Effector memory CD4-positive, alpha-beta T cell (primary cell): ENCODE measurements at places on chromosomes 2 and 18.

DNA sequence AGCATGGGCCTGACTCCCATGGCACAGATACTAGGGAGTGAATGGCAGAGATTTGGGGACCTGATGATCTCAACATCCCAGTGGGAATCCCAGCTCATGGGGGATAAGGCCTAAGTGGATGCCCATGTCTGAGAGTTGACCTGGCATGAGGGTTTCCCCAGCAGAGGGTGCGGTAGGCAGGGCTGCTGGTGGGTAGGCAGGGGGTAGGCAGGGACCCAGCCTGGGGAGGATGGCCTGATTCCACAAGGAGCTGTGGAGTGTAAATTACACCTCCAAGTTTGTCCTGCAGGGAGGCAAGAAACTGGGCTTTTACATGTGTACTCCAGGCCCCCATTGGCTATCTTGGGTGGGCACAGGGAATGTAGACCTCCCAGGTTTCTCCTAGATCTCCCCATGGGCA lies 46.9 kb downstream of the INPP5D start:
- H3K36me3 ChIP-seq = peaks cover 3% of the 10 kb centered on the region
- no peaks in the 10 kb centered on the region for H3K27me3 ChIP-seq
- no peak overlapping the region for H3K4me3 ChIP-seq
- H3K27ac ChIP-seq = peak overlapping the region; percentile 25
- no peak for DNase-seq

DNA sequence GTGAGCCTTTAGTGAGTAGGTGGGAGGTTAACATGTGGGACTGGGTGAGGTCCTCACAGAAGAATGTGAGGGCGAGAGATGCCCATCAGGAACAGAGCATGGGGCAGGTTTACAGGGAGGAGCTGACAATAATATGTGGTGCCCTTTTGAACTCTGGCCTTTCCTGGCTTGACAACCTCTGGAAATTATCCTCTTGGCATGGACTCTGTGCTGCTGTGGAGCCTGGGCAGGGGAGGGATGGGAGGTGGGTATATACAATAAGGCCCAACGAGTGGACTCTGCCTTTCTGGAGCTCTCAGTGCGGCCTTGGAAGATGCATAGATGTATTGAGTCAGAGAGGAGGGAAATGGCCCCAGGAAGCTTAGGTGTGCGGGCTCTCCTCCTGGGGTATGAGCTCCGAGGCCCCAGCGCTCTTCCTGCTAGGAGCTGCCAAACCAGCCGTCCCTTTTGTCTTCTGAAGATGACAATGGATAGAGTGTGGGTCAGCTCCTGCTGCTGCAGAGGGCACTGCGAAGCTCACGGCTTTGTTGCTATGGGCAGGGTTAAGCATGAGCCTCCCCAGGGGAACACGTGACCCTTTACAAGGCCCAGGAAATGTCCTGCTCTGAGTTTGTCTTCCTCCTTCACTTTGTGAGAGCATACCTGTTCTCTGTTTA lies 8.7 kb upstream of the PSD4 start:
- H3K27ac ChIP-seq = no peak overlapping the region
- no peak overlapping the region for H3K4me3 ChIP-seq
- no peaks in the 10 kb centered on the region for H3K27me3 ChIP-seq
- H3K36me3 ChIP-seq = no peaks in the 10 kb centered on the region

- H3K27me3 ChIP-seq = no peaks in the 10 kb centered on the region
- no peak overlapping the region for H3K27ac ChIP-seq
- H3K36me3 ChIP-seq = no peaks in the 10 kb centered on the region
- no peak overlapping the region for H3K4me3 ChIP-seq
- no peak for DNase-seq
These were observed 11.2 kb downstream of the PMAIP1 start for GRCh38 chr18:59910967-59911366.

DNA sequence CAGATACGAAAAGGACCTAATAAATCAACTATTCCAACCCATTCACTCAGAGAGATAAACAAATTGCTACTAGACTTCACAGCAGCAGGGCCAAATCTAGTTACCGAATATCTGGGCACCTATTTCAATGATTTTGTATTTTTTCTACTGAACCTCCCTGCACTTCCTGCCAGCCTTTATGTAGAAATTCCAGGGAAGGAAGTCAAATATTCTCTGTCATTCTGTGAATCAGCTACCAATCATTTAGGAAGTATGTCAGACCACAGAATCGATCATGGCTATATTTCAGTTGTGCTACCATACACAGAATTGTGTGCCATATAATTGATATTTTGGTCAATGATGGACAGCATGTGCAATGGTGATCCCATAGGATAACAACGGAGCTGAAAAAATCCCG lies 109.6 kb upstream of the SPOPL start:
- no peaks in the 10 kb centered on the region for H3K36me3 ChIP-seq
- no peak overlapping the region for H3K27ac ChIP-seq
- no peak for DNase-seq
- no peaks in the 10 kb centered on the region for H3K27me3 ChIP-seq
- H3K4me1 ChIP-seq = no peaks in the 10 kb centered on the region
- no peak overlapping the region for H3K4me3 ChIP-seq

GRCh38 chr18:53486296-53486695 lies 738.2 kb downstream of the MBD2 start:
- no peak overlapping the region for H3K27ac ChIP-seq
- no peaks in the 10 kb centered on the region for H3K36me3 ChIP-seq
- DNase-seq = no peak
- H3K4me1 ChIP-seq = no peaks in the 10 kb centered on the region
- H3K4me3 ChIP-seq = no peak overlapping the region
- no peaks in the 10 kb centered on the region for H3K27me3 ChIP-seq

GRCh38 chr18:45509535-45509934 lies 105.7 kb upstream of the SLC14A2 start:
- no peak for DNase-seq
- H3K36me3 ChIP-seq = no peaks in the 10 kb centered on the region
- no peaks in the 10 kb centered on the region for H3K27me3 ChIP-seq
- H3K27ac ChIP-seq = no peak overlapping the region
- no peaks in the 10 kb centered on the region for H3K4me1 ChIP-seq
- no peak overlapping the region for H3K4me3 ChIP-seq

- DNase-seq = no peak
- no peaks in the 10 kb centered on the region for H3K27me3 ChIP-seq
- H3K27ac ChIP-seq = no peak overlapping the region
- H3K4me3 ChIP-seq = no peak overlapping the region
- no peaks in the 10 kb centered on the region for H3K4me1 ChIP-seq
These were observed 16.2 kb downstream of the CCDC88A start for GRCh38 chr2:55403256-55403998.

- no peaks in the 10 kb centered on the region for H3K36me3 ChIP-seq
- no peaks in the 10 kb centered on the region for H3K27me3 ChIP-seq
- H3K27ac ChIP-seq = peak overlapping the region; percentile 33
- no peak overlapping the region for H3K4me3 ChIP-seq
- peaks cover 15% of the 10 kb centered on the region for H3K4me1 ChIP-seq
These were observed 30.7 kb downstream of the TRAK2 start for GRCh38 chr2:201420442-201421113.
